ENCODE measurements at places on chromosomes 6 and 20.

- DNase-seq: no peak
Observed at GRCh38 chr6:12017263-12017662, 5.2 kb downstream of the HIVEP1 start.

GRCh38 chr20:38591474-38592410 is 9.9 kb upstream of the ARHGAP40 start:
- no peak for DNase-seq

- no peak for DNase-seq
Observed at GRCh38 chr6:17115251-17116116, 13.6 kb downstream of the STMND1 start.

- DNase-seq: peak; percentile 94
Observed at GRCh38 chr6:32885698-32886286, 31.8 kb downstream of the PSMB9 start.

GRCh38 chr6:77568570-77568969 is 84.3 kb upstream of the MEI4 start:
- DNase-seq: no peak

- DNase-seq: no peak
Observed at GRCh38 chr6:159212028-159212427, 42.8 kb downstream of the FNDC1 start.

DNA sequence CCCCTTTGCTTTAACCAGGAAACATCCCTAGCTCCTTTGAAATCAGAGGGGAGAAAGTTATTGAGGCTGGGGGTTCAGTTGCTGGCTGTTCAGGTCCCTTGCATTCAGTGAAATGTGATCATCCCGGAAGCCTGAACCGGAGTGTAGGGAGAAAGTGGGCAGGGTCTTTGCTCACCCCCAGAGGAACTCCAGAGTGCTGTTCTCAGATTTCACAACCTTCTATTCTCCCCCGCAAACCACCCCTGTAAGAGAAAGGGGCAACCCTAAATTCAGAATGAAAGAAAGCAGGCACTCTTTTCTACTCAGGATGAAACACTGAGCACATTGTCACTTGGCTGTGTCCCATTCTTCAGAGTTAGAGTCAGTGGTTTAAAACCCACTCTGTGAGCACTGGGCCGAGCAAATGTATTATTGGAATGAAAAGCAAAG is 139.8 kb downstream of the KHDC1L start:
- no peak for DNase-seq

GRCh38 chr6:108921547-108922361 is 73.5 kb downstream of the ARMC2 start:
- DNase-seq: peak; percentile 66

- DNase-seq: no peak
Observed at GRCh38 chr20:17109307-17109706, 117.5 kb upstream of the PCSK2 start.

All from hematopoietic multipotent progenitor cell treated with erythropoietin and hydrocortisone succinate and interleukin-3 and kit ligand, for 4 days (in vitro differentiated cells).